ENCODE measurements at places on chromosomes 2 and 18. TPM values are rescaled to one million over a fixed set of nuclear protein-coding genes. Genes with fewer than 3 reads are reported as not detected.
A peak's percentile ranks its signal among the peaks of the same experiment; 100 is the strongest.

DNA sequence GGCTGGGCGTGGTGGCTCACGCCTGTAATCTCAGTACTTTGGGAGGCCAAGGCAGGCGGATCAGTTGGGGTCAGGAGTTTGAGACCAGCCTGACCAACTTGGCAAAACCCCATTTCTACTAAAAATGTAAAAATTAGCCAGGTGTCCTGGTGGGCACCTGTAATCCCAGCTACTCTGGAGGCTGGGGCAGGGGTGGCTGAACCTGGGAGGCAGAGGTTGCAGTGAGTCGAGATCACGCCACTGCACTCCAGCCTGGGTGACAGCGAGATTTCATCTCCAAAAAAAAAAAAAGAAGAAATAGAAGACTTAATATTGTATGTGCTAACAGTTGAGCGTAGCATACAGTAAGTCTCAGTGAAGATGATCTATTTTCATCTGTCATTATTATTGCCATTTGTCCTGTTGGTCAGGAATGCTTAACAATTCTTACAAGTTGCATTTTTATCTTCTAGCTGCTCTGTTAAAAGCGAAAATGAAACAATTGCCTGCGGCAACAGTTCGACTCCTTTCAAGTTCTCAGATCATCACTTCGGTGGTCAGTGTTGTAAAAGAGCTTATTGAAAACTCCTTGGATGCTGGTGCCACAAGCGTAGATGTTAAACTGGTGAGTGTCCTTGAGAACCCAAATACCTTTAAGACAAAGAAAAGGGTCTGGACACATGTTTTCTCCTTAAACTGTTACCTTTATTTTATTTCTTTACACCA, 7.2 kb downstream of the PMS1 start:
- peaks cover 28% of the 10 kb centered on the region for H3K36me3 ChIP-seq
- H3K27ac ChIP-seq: peak overlapping the region; percentile 65
- H3K4me3 ChIP-seq: peak overlapping the region; percentile 68

ATOH8 gene
- total RNA-seq: 0.78 TPM

LONRF2 gene
- 0.10 TPM for total RNA-seq

C2orf74 gene
- total RNA-seq: 8.7 TPM

DNA sequence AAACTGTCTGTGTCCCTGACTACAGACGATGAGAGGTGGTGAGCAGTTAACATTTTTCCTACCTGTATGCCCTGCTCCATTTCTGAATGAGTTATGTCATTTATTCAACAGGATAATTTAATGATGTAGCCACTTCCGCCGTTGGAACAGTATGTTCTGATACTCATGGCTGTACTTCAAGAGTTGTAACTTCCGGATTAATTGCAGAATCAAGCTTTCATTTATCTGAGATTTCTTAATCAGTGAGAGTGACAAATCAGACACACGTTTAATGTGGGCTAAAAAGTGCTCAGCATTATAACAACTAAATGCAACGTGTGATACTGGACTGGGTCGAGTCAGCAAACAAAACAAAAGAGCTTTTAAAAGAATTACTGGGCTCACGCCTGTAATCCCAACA, 107.7 kb downstream of the KCTD1 start:
- H3K4me1 ChIP-seq: no peaks in the 10 kb centered on the region
- no peak overlapping the region for H3K4me3 ChIP-seq
- no peak for DNase-seq
- H3K27ac ChIP-seq: no peak overlapping the region

DNA sequence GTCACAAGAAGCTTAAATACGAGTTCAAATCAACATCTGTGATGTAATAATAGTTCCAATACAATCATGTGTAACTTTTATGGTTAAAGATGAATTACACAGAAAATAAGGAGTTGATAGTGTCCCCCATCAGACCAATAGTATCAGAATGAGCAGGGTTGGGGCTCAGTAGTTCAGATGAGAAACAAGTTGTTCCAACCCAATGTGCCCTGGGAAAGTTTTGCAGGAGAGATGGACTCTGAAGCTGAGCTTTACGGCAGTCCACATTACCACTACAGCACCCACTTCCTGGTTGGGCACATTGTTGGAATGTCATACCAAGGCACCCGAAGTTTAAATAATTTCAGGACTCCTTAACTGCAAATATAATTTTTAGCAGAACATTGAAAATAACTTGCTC, 12.1 kb upstream of the CXCR4 start:
- no peak for DNase-seq
- H3K27ac ChIP-seq: peak overlapping the region; percentile 81
- peak overlapping the region; percentile 52 for H3K4me3 ChIP-seq
- no peaks in the 10 kb centered on the region for H3K36me3 ChIP-seq
- H3K4me1 ChIP-seq: peaks cover 73% of the 10 kb centered on the region
- peaks cover 48% of the 10 kb centered on the region for H3K27me3 ChIP-seq

- peak overlapping the region; percentile 61 for H3K4me3 ChIP-seq
- H3K36me3 ChIP-seq: peaks cover 85% of the 10 kb centered on the region
- peak; percentile 36 for DNase-seq
- H3K27me3 ChIP-seq: no peaks in the 10 kb centered on the region
- H3K4me1 ChIP-seq: peaks cover 81% of the 10 kb centered on the region
Measured at GRCh38 chr2:161995553-161996016, 78.4 kb downstream of the DPP4 start.

DNA sequence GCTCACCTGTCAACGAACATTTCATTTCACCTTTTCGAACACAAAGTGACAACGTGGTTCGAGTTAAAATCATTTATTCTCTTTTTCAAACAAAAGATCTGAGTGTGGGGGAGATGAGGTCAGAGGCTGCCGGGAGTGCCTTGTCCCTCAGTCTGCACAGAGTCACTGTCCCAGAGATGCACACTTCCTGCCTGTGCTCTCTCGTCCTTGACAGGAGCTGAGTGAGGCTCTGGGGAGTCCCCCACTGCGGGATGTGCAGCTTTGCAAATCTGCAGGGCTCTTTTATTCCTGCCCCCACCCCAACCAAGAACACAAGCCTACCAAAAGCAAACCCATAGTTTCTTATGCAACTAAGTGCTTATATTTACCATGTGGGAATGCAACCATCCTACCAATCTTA, 497.8 kb downstream of the EIPR1 start:
- no peak overlapping the region for H3K27ac ChIP-seq
- no peaks in the 10 kb centered on the region for H3K36me3 ChIP-seq
- no peak for DNase-seq
- H3K4me3 ChIP-seq: no peak overlapping the region

GRCh38 chr2:230286048-230286447, 40.9 kb upstream of the SP140L start:
- no peak overlapping the region for H3K4me3 ChIP-seq
- no peak overlapping the region for H3K27ac ChIP-seq
- H3K36me3 ChIP-seq: peaks cover 77% of the 10 kb centered on the region
- no peaks in the 10 kb centered on the region for H3K27me3 ChIP-seq
- peaks cover 34% of the 10 kb centered on the region for H3K4me1 ChIP-seq

Measured in activated CD4-positive, alpha-beta memory T cell treated with anti-CD3 and anti-CD28 coated beads, Interleukin-2, amount 10 ng/mL, durations not matched to agents 7 days and 5 days (primary cell).